ENCODE measurements at places on chromosomes 12 and 14.

DNA sequence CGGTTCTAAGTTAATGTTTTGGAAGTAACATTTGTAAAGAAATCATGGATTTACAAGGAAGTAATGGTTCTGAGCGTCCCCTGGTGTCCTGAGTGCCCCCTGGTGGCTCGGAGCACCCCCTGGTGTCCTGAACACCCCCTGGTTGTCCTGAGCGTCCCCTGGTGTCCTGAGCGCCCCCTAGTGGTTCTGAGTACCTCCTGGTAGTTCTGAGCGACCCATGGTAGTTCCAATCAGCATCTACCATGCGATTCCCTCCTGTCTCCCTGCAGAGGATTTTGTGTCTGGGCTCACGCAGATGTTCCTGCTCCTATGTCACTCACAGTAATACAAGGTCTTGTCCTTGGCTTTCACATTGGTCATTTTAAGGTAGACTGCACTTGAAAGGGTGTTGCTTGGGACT is 1352.9 kb downstream of the TMEM121 start:
- DNase-seq, result no peak

DNA sequence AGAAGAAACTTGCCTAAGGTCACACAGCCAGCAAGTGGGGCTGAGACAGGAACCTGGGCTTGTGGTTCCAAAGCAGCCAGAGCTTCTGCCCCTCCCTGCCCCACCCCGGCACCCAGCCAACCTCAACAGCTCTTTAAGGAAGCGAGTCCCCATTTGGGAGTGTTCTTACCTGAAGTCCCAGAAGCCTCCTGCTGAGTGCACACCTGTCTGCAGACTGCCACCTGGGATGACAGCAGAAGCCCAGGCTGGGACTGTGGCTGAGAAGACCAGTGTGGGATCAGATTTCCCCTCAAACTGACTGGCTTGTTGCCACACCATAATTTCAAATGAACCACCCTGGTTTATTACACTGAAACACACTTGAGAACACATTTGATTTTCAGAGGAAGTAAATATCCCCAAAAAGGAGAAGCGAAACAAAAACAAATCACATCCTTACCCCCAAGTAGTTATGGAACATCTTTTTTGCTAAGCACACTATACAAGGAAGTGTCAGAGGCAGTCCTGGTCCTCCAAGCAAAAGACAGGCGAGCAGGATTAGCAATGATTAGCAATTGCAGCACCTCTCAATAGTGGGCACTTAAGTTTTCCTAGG is 6.3 kb upstream of the RIN3 start:
- no peak for DNase-seq

DNA sequence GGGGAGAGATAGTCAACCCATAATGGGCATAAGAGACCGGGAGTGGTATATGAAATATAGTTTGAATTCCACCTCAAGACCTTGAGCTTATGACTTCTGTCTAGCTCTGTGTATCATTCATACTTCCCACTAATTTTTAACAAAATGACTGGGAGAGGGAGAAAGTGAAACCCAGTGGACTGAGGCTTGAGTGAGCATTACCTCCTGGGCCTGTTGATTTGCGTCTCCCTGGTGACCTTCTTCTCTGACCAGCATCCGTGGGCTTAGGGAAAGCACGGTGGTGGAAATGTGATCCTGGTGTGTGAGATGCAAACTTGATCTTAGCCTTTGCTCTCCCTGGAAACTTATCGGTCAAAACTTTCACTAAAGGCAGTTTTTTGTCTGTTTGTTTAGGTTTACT is 207.9 kb upstream of the BCL2L14 start:
- DNase-seq, result peak; percentile 42

GRCh38 chr14:49851813-49852212 is 775 bp downstream of the NEMF start:
- peak; percentile 10 for DNase-seq

DNA sequence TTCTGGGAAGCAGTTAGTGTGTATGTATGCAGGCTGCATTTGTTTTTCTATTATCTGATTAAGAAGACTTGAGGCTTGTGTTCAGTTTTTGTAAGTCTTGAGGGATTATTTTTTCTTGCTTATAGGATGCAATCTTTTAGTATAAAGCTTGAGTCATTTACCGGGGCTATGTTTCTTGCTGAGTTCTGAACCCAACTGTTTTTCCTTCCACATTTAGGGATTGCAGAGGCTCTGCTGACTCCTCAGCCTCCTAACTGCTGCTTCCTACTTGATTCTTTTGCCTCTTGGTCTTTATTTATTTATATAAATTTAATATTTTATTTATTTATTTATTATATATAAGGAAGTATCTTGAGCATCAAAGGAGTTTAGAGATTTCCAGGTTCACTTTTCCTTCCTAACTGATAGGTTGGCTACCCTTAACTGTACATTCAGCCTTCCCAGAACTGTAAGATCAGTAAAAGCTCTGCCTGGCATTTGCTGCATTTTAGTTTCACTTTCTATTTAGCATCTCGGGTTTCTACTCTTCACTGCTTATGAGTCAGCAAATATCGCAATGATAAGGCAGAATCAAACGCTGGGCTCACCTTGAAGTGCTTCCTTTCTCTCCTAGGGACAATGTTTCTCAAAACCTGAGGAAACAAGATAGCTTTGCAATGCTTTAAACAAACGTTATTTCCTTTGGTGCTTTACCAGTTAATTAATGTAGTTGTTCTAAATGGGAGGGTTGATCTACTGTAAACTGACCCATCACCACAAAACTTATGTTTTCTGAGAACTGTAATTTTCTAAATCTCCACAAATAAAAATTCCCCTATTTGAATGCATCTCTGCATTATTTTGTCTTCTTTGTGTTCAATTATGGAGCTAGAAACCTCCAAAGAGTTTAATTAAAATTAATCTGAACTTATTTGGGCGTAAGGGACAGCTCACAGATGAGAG is 1183.7 kb upstream of the TMEM132C start:
- DNase-seq, result peak; percentile 86
